Aorta (tissue), 5 donors: ENCODE measurements at places on chromosomes 4 and X.

DNA sequence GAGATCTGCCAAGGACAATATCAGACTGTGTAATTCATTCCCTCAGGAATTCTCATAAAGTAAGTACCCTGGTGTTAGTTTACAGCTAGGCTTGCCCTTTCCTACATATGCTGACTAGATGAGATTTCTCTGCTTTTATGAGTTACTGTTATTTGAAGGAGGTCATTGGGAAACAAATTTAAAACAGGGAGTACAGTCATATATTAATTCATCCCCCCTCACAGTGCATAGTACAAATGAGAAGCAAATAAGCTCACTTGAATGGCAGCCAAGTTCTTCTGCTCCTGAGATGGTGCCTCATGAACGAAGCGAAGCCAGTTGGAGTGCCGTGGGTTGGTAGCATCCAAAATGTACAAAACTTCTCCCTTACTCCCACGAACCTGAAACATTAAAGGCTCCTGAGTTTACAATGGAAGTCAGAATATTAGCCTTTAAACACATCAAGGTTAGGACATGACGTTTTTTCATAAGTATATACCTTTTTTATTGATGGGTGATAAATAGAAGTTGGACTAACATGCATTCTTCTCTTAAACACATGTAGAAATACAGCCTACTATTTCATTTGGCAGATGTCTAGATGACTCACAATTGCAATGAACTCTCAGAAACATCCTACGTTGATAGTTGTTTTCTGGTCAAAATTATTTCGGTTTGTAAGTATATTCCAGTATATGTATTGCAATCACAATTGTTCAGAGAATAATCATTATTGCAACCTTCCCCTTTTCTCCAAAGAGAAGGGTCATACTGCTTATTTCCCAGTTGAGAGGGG lies 69.2 kb downstream of the PRDM5 start:
- no peak for DNase-seq

- DNase-seq = no peak
Measured at GRCh38 chr4:98639523-98639922, 18.9 kb downstream of the TSPAN5 start.

DNA sequence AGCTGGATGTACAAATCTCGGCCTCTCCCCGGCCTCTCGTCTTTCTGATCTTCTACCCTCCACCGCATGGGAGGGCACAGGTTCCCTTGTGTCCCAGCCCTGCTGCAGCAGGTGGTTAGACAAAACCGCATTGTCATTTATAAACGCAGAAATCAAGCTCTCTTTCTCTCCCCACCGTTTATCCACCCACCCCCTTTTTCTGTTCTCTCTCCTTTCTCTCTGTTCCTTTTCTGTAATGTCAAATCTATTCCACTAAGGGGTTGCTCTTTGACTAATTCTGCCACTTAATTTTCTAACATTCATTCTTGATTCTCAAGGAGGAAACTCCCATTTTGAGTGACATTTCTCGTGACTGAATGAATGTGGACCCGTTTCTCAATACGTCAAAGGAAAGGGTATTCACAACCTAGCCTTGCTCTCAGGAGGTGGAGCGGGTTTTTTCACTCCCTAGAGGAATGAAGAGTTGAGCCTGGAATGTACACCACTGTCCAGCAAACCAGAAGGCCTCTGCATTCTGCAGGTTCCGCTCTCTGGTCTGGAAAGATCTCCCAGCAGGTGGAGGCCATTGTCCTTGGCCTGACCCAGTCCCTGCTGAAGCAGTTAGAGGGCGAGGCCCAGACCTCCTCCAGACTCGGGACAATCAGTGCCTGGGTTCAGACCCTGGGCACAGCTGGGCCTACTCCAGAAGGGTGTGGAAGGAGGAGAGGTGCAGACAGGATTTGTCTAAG lies 70.9 kb upstream of the ENPP6 start:
- no peak for DNase-seq

DNA sequence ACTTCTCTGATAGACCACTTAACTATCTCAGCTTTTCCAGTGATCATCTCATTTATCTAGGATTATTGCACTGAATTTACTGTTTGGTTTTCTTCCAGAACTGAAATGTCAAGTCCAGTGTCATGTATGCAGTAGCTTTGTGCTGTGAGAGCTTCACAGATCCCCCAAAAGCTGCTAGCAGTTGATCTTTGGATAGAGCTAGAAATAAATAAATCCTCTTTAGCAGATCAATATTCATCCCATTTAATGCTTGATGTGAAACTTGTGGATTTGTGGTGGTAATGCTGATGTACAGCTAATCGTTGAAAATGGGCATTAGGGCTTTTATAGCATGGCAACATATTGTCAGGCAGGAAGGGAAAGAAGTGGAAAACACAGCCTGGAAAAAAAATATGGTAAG lies 509.6 kb upstream of the FAM241A start:
- no peak for DNase-seq

DNA sequence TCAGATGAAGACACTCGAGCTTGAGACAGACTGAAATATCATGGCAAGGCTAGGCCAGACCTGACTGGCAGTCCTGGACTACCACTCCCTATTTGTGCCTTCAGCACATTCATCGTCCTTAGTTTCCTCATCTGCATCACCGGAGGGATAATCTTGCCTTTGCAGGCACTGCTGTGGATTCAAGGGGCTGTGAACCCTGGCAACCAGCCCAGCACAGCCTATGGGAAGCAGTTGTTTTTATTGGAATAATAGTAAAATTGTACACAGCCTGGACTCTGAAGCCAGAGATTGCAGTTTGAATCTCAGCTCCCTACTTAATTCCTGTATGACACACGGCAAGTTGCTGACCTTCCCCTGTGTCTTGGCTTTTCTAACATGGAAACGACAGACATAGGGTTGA lies 161.0 kb downstream of the NSUN7 start:
- DNase-seq = no peak

DNA sequence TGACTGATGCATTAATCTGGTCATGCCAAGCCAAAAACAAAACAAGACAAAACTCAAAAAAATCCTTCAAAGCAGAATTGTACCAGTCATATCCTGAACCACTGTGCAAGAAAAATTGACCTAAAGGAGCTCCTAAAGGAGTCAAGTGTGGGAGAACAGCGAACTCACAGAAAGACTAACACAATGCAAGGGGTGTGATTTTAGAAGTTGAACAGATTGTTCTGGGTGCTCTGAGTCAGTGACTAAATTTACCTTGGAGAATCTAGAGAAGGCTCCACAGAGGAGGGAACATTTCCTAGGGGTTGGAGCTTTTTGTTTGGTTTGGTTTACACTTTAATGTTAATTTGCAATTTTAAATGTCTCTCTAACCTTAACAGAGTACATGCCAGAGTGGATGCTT lies 48.9 kb upstream of the PHF8 start:
- DNase-seq = no peak

DNA sequence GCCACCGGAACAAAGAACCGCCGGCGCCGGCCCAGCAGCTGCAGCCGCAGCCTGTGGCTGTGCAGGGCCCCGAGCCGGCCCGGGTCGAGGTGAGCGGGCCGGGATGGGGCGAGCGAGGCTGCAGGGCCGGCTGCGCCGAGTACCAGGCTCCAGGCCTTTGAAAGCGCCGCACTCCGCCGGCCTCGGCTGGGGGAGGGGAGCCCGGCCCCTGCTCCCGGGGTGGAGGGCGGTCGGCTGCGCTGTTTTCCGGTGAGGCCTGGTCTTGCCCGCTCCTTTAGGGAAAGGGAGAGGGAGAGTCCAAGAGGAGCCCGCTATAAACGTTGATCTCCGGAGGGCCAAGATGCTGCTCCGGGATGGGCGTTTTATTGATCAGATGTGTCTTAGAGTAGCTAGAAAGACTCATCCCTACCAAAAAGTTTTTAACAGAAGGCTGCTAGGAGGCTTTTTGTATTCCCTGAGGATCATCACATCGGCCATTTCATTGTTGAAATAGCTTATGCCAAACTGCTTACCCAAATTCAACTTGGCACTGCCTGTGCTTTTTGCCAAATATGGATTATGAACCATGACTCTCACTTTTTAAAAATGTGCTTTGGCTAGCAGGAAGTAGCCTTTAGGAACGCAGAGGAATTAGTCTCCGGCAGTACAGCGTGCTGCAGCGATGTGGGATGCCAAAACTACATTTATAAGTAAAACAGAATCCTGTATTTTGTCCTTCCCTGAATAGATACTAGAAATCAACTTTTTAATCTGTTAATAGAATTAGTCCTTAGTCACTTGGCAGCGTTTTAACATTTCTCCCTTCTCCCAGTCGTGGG lies 760 bp downstream of the TMEM165 start:
- DNase-seq = peak; percentile 84

- no peak for DNase-seq
Measured at GRCh38 chrX:11481035-11481434, 184.7 kb downstream of the ARHGAP6 start.

DNA sequence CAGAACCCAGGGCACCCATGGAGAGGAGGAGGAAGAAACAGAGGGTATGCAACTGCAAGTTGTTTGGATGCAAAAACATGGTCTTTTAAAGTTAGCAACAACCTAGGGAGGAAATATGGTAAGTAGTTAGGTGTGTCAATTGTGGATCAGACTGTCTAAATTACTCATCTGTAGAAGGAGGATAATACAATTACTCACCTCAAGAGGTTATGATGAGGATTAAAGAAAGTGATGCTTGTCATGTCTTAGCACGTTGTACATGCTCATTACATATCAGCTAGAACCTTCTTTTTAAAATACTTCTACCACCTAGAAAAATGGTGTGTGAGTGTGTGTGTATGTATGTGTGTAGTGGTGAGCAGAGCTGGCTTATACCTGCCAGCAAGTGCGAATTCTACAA lies 2.3 kb upstream of the C1QTNF7 start:
- no peak for DNase-seq

DNA sequence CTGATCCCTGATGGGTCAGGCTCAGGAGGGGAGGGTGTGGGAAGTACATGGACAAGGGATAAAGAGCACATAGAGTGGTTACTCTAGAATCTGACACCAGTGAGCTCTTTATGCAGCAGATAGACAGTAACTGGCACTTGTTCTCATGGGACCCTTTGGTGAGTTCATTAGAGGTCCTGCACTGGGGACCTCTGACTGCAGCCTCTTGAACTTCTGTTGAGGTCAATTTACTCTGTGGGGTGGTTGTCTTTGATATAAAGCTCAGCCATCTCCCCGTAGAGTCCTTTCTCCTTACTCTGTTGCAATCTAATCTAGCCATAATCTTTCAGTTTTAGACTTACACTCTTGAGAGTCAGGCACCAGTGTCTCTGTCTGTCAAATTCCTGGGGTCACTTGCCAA lies 222.4 kb downstream of the GPAT3 start:
- DNase-seq = no peak

GRCh38 chr4:176979416-176979815 lies 186.7 kb upstream of the VEGFC start:
- no peak for DNase-seq

- no peak for DNase-seq
Measured at GRCh38 chr4:95729596-95729995, 110.3 kb upstream of the PDHA2 start.

GRCh38 chr4:10639100-10639499 lies 45.5 kb downstream of the CLNK start:
- DNase-seq = no peak

DNA sequence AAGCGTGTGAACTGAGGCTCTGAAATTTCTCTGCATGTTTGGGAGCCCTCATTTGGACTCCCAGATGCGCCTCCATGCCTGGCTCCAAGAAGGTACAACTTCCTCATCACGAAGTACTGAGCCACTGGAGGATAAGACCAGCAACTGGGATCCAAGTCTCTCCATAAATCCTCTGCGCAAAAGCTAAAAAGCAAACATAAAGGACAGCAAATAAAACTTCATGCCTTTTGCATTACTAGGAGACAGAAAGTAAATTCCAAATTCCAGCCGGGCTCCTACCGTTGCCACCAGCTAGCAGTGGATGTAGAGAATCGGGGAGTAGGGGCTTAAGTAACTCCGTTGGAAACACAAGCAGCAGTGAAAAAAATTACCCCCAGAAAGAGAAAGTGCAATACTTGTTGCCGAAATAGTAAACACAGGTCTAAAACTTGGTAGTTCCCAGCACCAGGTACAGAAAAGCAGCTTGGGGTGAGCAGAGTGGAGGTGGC lies 477.1 kb upstream of the TENM3 start:
- no peak for DNase-seq

DNA sequence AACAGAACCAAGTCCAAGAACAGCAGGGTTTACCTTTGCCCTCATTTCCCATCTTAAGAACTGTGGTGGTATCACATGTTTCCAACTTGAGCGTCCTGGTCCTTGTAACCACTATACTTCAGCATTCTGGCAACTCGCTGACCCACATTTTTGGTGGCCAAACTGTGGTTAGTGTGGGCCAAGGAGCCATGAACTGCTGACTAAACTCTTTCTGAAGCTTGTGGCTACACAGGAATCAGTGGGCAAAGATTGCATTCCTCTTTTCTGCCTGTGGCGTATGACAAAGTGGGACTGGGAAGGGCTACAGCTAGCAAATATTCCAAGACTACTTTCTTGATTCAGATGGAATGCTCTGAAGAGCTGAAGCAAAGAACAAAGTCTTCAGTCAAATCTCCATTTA lies 106.3 kb upstream of the MID1 start:
- no peak for DNase-seq

DNA sequence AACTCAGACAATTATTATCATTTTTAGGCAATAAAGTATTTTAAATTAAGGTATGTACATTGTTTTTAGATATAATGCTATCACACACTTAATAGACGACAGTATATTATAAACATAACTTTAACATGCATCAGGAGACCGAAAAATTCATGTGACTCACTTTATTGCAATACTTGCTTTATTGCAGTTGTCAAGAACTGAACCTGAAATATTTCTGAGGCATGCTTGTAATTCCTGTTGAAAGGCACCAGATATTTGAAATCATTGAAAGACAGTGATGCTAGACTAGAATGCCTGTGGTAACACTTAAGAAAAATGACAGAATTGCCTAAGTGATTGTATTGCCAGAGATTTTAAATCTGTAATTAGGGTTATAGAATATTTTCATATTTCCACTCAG lies 175.6 kb upstream of the MAGEB2 start:
- no peak for DNase-seq

GRCh38 chr4:169201222-169202144 lies 69.3 kb downstream of the SH3RF1 start:
- DNase-seq = no peak

GRCh38 chrX:110409925-110410324 lies 51.3 kb downstream of the RTL9 start:
- no peak for DNase-seq

DNA sequence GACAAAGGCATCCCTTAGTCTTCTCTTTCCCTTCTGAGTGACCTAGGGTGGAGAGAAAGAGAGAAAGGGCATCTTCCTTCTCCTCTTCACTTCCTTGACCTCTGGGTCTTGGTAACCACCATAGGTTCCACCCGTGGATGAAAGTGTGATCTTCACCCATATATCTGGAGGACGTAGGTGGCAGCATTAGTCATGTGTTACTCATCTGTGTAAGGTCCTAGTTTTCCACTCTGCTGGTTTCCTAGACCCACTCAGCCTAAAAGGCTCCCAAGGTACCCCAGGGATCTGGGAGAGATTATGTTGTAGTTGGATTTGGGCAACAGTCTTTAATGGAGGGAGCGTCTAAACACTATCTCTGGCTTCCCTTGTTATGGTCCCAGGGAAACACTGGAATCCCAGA lies 45.5 kb upstream of the RAB9B start:
- DNase-seq = no peak
